T-helper 17 cell (primary cell): ENCODE measurements at places on chromosomes 16 and 17. TPM values are rescaled to one million over a fixed set of nuclear protein-coding genes. Genes with fewer than 3 reads are reported as not detected.

Gene ARSG
- total RNA-seq = 22.4 TPM

Gene HOXB1
- total RNA-seq = not detected

DNA sequence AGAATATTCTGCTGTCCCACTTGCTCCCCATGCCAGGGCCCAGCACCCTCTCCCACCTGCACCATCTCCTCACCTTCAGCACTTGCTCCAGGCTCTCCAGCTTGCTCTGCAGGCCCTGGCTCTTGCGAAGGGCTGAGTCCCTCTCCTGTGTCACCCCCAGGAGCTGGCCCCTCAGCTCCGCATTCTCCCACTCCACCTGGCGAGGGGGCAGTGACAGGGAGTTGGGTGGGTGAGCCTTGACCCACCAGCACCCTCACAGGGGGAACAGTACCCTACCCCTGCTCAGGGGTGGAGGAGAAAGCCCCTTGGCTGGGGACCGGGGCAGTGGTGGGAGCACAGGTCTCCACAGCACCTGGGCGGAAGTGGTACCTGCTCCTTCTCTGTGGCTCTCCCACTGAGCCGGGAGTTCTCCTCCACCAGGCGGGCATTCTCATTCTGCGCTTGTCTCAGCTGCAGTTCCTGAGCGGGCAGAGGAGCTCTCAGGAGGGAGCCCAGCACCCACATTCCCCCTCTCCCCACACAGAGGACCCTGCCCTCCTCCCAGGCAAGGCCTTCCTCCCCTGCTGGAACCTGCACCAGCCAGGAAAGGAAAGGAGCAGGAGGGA, 5.9 kb downstream of the TSPOAP1 start:
- no peak for DNase-seq

Gene SP2
- total RNA-seq = 33.2 TPM

DNA sequence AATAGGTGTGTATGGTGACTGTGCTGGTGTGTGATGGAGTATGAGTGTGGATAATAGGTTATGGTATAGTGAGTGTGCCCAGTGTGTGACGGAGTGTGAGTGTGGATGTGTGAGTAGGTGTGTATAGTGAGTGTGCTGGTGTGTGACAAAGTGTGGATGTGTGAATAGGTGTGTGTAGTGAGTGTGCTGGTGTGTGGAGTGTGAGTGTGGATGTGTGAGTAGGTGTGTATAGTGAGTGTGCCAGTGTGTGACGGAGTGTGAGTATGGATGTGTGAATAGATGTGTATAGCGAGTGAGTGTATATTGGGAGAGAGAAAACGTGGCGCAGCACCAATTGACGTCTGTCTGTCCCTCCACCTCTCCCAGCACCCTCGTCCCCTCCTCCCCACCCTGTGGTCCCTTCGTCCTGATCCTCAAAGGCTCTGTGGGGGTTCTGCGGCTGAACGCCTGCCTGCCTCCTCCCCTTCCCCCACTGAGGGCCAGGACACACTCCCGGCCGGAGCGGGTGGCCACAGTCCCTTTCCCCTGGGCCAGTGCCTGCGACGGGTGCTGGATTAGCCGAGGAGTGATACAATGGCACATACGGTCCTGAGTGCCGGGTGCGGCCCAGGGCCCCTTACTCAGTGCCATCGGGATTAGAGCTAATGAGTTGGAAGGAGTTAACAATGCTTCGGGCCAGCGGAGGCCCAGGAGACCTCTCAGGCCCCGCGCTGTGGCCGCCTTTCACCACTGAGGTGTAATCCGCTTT, 160.0 kb downstream of the MRM1 start:
- DNase-seq = no peak
